ENCODE measurements at places on chromosomes 5 and 9.

GRCh38 chr5:134136771-134137170, 22.3 kb downstream of the TCF7 start:
- DNase-seq, result no peak

- no peak for DNase-seq
These were observed 1.1 kb downstream of the EPB41L4B start for GRCh38 chr9:109319626-109320241.

DNA sequence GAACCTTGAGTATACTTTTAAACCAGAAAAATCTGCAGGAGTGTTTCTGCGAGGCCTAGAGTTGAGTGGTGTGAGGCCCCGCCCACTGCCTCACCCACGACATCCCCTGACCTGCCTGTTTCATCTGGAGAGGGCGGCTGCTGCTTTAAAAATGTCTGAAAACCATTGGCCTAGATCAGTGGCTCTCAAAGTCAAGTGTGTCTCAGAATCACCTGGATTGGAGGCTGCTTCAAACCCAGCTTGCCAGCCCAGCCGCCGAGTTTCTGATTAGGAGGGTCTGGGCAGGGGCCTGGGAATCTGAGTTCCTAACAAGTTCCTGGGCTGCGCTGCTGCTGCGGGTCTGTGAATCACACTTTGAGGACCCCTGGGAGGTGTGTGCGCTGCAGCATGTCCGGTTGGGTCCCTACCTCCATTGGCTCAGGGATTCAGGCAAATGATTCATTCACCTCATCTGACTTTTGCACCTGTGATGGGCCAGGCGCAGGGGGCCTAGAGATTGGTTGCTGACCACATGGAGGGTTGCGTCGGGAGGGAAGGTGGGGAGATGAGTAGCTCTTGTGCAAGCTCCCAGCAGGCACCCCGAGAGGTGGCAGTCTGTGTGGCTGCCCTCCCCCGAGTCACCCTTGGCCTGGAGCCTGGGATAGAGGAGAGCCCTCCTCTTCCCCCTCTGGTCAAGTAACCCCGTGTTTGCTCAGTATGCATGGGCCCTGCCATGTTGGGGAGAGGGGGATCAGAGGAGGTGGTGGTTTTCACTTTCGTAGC, 27.6 kb upstream of the HMCN2 start:
- DNase-seq, result no peak

- no peak for DNase-seq
These were observed 30.0 kb upstream of the FGD3 start for GRCh38 chr9:92917176-92917800.

DNA sequence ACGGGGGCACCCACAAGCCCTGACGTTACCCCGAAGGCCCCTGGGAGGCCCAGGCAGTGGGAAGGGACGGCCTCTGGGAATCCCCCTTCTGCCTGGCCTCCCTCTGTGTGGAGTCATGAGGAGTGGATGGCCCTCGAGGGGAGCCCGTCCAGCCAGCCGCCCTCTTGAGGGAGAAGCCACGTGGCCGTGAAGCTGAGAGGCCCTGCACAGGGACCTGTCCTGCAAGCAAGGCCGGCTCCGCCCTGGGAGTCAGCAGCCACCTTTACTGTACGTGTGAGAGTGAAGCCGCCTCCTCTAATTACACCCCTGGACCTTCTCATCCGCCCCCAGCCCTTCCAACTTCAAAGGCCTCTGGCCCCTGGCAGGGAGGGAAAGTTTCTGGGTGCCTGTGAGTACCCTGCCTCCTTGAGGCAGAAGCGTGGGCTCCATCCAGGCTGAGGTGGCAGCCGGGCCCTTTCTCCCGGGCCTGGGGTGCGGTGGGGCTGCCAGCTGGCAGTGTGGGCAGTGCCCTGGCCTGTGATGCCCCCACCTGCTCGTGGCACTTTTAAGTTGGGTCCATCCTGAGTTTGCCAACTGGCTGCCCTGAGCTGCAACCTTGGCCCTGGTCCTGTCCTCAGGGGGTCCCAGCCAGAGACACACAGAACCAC, 55.9 kb upstream of the EGFL7 start:
- no peak for DNase-seq

DNA sequence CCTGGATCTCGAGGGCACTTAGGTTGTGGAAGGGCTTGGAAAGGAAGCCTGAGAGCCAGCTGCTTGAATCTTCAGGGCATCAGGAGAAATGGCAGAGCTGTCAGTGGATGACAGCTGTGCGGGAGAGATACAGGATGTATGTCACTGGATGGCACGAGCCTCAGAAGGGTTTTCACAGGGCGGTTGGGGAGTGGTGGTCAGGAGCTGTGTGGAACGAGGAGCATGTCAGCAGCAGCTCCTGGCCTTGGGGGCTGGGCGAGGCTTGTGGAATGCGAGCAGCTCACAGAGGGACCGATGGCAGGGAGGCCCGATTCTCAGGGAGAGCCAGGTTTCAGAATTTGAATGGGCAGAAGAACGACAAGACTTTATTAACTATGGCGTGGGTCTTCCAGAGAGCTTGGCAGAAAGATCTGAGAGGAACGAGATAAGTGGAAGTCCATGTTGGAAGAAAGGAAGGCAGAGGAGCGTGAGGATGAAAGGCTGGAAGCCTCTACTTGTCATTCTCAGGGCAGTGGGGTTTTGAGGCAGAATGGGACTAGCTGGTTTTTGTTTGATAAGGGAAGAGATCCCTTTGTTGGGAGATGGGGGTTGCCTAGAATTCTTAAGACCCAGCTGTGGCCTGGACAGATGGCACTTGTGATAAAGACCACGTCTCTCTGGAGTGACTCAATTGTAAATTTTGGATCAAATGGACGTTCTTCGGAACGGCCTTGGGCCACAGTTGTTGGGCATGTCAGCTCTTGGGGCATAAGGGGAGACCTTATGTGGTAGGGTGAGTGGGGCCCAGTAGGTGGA, 60.3 kb downstream of the SNX30 start:
- DNase-seq, result no peak

DNA sequence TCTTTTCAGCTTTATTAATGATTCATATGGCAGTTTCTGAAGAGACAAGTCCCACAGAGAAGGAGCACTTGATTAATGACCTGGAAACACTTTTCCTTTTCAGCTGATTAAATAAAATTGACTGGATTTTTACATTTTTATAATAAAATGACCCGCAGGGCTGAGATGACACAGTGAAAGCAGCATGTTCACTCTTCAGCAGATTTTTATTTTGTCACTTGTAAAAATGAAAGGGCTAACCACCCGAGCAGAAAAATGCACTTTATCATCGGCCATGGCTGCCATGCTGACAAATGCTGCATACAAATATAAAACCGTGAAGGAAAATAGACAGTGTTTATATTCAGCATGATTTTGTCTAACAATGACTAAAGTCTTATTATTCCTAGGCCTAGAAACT, 321.6 kb upstream of the ITGA1 start:
- DNase-seq, result no peak

DNA sequence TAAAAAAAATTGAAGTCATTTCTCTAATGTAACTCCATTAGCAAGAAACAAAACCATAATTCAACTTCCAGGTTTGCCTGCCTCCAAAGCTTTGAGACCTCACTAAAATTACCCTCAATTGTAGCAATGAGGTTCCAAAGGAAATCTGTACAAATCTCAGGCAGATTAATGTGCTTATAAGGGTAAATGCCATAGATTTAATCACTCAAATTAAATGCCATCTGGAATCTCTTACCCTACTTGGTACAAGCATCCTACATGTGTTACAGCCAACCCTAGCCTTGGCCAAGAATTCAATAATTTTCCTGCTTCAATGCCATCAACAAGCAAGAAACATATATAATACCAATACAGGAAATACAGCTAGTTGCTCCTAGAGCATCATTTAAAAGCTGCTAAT, 452.8 kb downstream of the RAB3C start:
- no peak for DNase-seq

- DNase-seq, result no peak
These were observed 14.5 kb downstream of the HACD4 start for GRCh38 chr9:21016701-21017491.

DNA sequence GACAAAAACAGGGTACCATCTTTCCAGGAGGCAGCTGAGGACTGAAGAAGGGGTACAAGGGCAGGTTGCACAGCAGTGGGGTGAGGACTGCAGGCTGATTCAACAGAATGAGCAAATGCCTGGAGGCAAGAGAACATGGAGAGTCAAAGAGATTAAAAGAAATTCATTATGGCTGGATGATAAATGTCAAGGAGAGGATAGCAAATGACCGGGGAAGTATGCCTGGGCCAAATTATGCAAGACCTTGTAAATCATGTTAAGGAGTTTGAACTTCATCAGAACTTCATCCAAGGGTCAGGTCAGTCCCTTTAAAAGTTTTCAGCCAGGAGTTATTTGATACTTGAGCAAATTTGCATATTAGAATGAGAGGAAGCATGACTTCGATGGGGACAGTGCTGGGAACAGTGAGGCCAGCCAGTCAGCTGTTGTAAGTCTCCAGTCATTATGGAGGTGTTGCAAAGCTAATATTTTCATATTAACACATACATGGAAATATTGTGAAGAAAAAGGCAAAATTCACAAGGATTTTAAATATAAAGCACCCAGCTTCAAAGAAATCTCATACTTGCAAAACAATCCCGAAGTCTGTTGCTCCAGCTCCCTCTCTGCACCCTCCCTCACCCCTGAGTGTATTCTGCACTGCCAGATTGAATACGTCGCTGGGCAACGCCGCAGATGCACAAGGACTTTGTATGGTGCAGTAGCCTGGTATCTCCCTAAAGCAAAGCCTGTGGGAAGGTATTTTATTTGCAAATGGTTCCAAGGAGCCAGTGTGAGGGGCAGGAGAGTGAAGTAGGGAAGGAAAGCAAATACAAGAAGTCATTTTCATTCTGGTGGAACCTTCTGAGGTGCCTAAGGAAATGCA, 509.8 kb upstream of the TLE4 start:
- DNase-seq, result no peak

- DNase-seq, result no peak
These were observed 13.6 kb upstream of the MRNIP start for GRCh38 chr5:179872055-179872827.

DNA sequence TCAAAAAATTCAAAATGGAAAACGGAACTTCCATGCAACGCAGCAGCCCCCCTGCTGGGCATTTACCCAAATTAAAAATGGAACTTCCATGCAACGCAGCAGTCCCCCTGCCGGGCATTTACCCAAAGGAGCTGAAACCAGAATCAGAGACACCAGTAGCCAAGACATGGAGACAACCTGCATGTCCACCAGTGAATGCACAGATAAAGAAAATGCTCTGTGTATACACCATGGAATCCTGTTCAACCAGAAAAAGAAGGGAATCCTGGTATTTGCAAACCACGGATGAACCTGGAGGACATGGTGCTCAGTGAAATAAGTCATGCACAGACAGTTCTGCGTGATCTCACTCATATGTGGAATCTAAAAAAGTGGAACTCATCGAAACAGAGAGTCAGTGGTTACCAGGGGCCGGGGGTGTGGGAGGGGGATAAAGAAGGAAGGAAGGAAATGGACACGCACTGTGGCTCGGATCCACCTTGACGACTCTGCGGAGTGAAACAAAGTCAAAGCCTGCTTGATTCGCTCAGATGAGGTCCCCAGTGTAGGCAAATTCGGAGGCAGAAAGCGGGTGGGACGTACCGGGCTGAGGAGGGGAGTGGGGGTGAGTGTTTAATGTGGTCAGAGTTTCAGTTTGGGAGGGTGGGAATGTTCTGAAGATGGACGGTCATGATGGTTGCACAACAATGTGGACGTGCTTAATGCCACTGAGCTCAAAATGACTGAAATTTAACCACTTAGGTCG, 40.2 kb upstream of the EXOC3 start:
- DNase-seq, result no peak

- no peak for DNase-seq
These were observed 62.7 kb upstream of the OSMR start for GRCh38 chr5:38783011-38783561.

DNA sequence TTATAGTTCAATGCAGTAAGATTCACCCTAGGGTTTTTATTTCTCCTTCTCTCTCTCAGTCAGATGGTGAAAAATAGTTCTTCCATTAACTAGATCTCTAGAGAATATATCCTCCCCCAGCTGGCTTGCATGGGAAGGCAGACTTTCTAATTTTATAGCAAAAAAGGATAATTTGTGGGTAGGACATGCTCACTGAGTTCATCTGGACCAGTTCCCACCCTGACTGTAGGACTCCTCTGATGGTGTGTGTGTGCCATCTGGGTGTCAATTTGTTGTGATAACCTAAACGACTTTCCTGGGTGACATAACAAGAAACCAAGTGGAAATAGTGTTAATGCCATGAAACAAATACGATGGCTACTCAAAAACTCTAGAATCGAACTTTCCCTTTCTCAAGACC, 44.9 kb downstream of the APBA1 start:
- DNase-seq, result no peak

DNA sequence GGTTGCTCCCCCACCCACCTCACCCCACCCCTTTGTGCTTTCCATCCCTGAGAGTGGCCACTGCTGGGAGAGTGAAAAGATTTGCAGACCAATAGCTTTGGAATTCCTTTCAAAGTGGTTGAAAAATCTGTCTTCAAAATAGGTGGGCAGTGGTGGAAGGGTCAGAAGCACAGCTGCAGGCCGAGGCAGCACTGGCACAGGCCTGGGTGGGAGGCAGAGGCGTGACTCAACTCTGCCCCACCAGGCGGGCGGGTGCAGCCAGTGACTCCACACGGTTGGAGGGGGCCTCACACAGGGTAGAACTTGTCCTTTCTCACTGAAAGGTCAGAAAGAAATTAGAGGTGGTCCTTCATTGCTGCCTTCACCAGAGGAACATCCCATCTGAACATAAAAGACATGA, 214.9 kb upstream of the TBCA start:
- no peak for DNase-seq

GRCh38 chr9:127223810-127224177, 40.8 kb upstream of the GARNL3 start:
- DNase-seq, result no peak

GRCh38 chr5:1251678-1252580, 26.7 kb downstream of the SLC6A18 start:
- DNase-seq, result no peak

DNA sequence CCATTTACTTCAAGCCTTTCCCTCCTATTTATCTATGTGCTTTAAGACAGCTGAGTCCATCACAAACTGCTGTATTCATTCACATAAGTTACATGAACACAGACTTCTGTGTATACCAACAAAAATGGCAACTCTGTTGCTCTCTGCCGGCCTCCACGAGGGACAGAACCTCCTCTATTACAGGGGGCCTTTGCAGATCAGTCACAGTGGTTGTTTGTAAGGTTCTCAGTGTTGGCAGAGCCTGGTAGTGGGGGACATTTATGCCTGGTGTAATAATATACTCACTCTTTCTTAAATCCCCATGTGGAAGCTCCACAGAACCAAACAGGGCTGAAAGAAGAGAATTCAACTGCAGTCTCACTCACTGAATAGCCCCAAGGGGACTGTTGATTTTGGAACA, 76.5 kb downstream of the SLC1A1 start:
- DNase-seq, result no peak

GRCh38 chr5:166767858-166768257, 1523.6 kb upstream of the WWC1 start:
- no peak for DNase-seq

All from hippocampal formation (tissue), 2 donors.